ENCODE measurements at places on chromosomes 1 and 21. TPM values are rescaled to one million over a fixed set of nuclear protein-coding genes. Genes with fewer than 3 reads are reported as not detected.

DNA sequence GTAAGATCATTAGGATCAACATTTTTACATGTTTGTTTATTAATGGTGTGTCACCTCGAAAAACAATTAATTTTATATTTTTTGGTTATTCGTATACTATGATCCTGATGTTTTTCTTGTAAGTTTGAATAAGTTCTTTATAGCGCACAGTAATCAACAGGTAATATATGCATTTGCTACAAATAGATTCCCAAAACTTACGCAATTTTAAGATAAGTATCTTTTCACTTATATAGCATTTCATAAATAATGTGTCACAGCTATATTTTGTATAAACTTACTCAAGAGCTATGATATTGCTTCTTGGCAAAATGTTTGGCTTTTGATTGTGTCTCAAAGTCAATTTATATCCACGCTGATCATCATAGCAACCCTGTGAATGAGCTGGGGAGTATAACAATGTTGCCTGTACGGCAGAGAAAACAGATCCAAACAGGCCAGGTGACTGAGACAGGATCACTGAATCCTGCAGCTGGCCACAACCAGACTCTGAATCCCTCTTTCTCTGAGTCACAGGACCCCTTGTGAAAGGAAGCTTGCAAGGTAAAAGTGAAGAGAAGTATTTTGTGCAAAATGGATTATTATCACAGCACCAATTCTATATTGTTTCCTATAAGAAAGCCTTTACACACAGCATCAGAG lies 48.6 kb downstream of the GNG12 start:
- H3K27me3 ChIP-seq, result no peaks in the 10 kb centered on the region
- peaks cover 62% of the 10 kb centered on the region for H3K4me1 ChIP-seq
- DNase-seq, result no peak
- H3K4me3 ChIP-seq, result no peak overlapping the region
- H3K27ac ChIP-seq, result no peak overlapping the region
- no peaks in the 10 kb centered on the region for H3K36me3 ChIP-seq

- H3K4me1 ChIP-seq, result no peaks in the 10 kb centered on the region
- H3K36me3 ChIP-seq, result no peaks in the 10 kb centered on the region
- H3K27me3 ChIP-seq, result no peaks in the 10 kb centered on the region
- no peak overlapping the region for H3K4me3 ChIP-seq
- no peak overlapping the region for H3K27ac ChIP-seq
These were observed 128.0 kb downstream of the ADAMTS1 start for GRCh38 chr21:26717146-26717739.

Gene USH2A
- under 0.01 TPM for total RNA-seq

Gene ITGB2
- total RNA-seq, result 35.1 TPM

GRCh38 chr1:117368116-117369108 lies 1.2 kb downstream of the MAN1A2 start:
- no peaks in the 10 kb centered on the region for H3K27me3 ChIP-seq
- H3K4me3 ChIP-seq, result peak overlapping the region; percentile 87
- no peaks in the 10 kb centered on the region for H3K36me3 ChIP-seq
- no peak for DNase-seq
- H3K27ac ChIP-seq, result peak overlapping the region; percentile 97

- H3K4me1 ChIP-seq, result no peaks in the 10 kb centered on the region
- no peak for DNase-seq
- no peak overlapping the region for H3K27ac ChIP-seq
- no peak overlapping the region for H3K4me3 ChIP-seq
- H3K27me3 ChIP-seq, result no peaks in the 10 kb centered on the region
- no peaks in the 10 kb centered on the region for H3K36me3 ChIP-seq
These were observed 15.2 kb downstream of the SYNJ1 start for GRCh38 chr21:32712641-32713040.

GRCh38 chr1:116382321-116382720 lies 9.3 kb downstream of the ATP1A1 start:
- H3K4me3 ChIP-seq, result no peak overlapping the region
- no peaks in the 10 kb centered on the region for H3K27me3 ChIP-seq
- peaks cover 71% of the 10 kb centered on the region for H3K4me1 ChIP-seq
- H3K36me3 ChIP-seq, result no peaks in the 10 kb centered on the region
- H3K27ac ChIP-seq, result no peak overlapping the region
- DNase-seq, result no peak

DNA sequence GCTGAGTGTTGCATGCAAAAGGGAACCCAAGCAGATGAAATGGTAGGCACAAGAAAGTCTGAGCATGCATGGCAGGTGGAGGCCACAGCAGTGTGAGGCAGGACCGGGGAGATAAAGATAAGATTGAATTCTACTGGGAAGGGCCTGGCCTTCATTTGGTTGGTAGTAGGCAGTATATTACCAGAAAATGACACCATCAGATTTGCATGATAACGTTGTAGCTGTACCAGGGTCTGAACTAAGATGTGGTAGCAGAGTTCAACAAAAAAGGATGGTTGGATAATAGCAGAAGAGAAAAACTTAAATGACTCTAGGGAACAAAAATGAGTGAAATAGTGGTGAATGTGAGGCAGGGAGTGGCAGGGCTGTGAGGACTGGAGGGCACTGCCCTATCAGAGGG lies 75.6 kb upstream of the DNAJC6 start:
- no peaks in the 10 kb centered on the region for H3K27me3 ChIP-seq
- H3K27ac ChIP-seq, result no peak overlapping the region
- no peak for DNase-seq
- H3K36me3 ChIP-seq, result no peaks in the 10 kb centered on the region
- no peak overlapping the region for H3K4me3 ChIP-seq

DNA sequence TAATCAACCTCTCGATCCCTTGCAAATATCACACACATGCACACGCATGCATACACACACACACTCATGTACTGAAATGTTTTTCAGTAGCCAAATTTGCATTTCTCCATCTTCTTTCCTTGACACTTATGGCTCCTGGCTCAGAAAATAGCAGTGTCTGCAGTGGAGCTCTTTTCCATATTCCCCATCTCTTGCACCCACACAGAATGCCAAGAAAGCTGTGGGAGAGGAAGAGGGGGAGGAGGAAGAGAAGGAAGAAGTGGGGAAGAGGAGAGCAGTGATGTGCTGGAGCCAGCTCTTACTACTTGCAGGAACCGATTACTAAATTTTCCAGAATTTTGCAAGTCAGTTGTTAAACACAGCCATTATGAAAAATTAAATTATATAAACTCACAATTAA lies 9.9 kb downstream of the OPTC start:
- no peak overlapping the region for H3K27ac ChIP-seq
- no peak for DNase-seq

- no peak for DNase-seq
- H3K27me3 ChIP-seq, result no peaks in the 10 kb centered on the region
- H3K4me3 ChIP-seq, result no peak overlapping the region
- no peak overlapping the region for H3K27ac ChIP-seq
These were observed 63.9 kb downstream of the PLPPR4 start for GRCh38 chr1:99328171-99328570.

- H3K4me3 ChIP-seq, result peak overlapping the region; percentile 87
- H3K36me3 ChIP-seq, result peaks cover 11% of the 10 kb centered on the region
- no peak for DNase-seq
- peak overlapping the region; percentile 97 for H3K27ac ChIP-seq
These were observed 1.9 kb downstream of the ITPKB start for GRCh38 chr1:226736908-226737818.

Gene EDARADD
- 1.2 TPM for total RNA-seq

DNA sequence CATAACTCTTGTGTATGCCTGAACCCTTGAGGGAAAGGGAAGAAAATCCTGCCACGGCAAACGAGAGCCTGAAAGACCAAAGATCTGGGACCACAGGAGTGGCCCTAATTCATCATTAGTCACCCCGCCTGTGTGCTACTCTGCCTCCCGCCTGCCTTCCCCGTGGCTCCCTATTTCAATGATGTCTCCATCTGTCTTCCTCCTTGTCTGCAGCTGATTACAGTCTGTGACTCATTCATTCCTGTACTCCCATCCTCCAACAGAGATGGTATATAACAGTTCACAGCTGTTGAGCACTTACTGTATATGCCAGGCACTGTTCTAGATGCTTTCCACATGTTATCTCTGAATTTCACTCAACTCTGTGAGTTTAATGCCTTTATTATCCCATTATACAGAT lies 96.6 kb downstream of the SEC16B start:
- H3K27ac ChIP-seq, result no peak overlapping the region
- no peak for DNase-seq
- H3K36me3 ChIP-seq, result no peaks in the 10 kb centered on the region
- no peaks in the 10 kb centered on the region for H3K4me1 ChIP-seq
- H3K4me3 ChIP-seq, result no peak overlapping the region

GRCh38 chr1:156746728-156747631 lies 4.5 kb downstream of the HDGF start:
- peak overlapping the region; percentile 99 for H3K27ac ChIP-seq
- peak; percentile 95 for DNase-seq
- no peaks in the 10 kb centered on the region for H3K27me3 ChIP-seq
- peaks cover 56% of the 10 kb centered on the region for H3K4me1 ChIP-seq

DNA sequence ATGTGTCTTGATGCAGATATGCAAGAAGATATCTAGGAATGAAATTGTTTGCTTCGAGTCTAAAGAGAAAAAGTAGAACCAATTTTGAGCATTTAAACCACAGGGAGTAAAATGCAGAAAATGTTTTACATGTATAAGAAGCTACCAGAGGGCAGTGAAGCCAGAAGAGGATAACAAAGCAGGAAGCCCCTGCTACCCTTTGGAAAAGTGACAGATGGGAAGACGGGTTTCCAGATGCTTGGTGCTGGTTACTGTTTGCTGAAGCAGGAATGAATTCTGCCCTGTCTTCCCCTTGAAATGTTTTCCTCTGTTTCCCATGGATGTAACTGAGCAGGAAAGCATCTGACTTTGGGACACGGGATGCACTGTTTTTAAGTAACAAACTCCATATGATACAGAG lies 822.2 kb downstream of the MRPL39 start:
- no peak overlapping the region for H3K4me3 ChIP-seq
- DNase-seq, result no peak
- no peaks in the 10 kb centered on the region for H3K4me1 ChIP-seq
- no peaks in the 10 kb centered on the region for H3K36me3 ChIP-seq

GRCh38 chr1:241113557-241113956 lies 243.4 kb downstream of the RGS7 start:
- no peak overlapping the region for H3K4me3 ChIP-seq
- no peaks in the 10 kb centered on the region for H3K27me3 ChIP-seq

- DNase-seq, result peak; percentile 6
- H3K36me3 ChIP-seq, result no peaks in the 10 kb centered on the region
- no peaks in the 10 kb centered on the region for H3K4me1 ChIP-seq
- H3K27ac ChIP-seq, result no peak overlapping the region
These were observed 83.4 kb downstream of the BACH1 start for GRCh38 chr21:29382030-29382654.

DNA sequence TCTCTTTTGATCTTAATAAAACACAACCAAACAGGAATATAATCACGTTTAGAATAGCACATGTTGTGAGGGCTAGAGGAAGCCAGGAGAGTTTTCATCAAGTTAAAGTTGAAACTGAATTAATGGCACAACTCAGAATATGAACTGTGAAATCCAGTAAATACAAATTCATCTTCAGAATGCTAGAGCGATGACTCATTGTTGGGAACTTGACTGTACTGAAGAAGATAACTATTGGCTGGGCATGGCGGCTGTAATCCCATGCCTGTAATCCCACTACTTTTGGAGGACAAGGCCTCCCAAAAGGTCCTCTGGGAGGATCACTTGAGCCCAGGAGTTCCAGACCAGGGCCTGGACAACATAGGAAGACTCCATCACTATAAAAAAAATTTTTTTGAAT lies 8.8 kb downstream of the SYF2 start:
- no peaks in the 10 kb centered on the region for H3K4me1 ChIP-seq
- H3K27ac ChIP-seq, result no peak overlapping the region
- H3K27me3 ChIP-seq, result no peaks in the 10 kb centered on the region
- no peak overlapping the region for H3K4me3 ChIP-seq

Gene RHBDL2
- 9.6 TPM for total RNA-seq

GRCh38 chr1:230839173-230839572 lies 29.1 kb downstream of the C1orf198 start:
- H3K4me3 ChIP-seq, result no peak overlapping the region
- peaks cover 9% of the 10 kb centered on the region for H3K4me1 ChIP-seq
- DNase-seq, result no peak
- H3K27me3 ChIP-seq, result no peaks in the 10 kb centered on the region
- no peaks in the 10 kb centered on the region for H3K36me3 ChIP-seq

Gene HES5
- total RNA-seq, result not detected

Gene HTR6
- total RNA-seq, result not detected

Gene ASCL5
- total RNA-seq, result not detected

DNA sequence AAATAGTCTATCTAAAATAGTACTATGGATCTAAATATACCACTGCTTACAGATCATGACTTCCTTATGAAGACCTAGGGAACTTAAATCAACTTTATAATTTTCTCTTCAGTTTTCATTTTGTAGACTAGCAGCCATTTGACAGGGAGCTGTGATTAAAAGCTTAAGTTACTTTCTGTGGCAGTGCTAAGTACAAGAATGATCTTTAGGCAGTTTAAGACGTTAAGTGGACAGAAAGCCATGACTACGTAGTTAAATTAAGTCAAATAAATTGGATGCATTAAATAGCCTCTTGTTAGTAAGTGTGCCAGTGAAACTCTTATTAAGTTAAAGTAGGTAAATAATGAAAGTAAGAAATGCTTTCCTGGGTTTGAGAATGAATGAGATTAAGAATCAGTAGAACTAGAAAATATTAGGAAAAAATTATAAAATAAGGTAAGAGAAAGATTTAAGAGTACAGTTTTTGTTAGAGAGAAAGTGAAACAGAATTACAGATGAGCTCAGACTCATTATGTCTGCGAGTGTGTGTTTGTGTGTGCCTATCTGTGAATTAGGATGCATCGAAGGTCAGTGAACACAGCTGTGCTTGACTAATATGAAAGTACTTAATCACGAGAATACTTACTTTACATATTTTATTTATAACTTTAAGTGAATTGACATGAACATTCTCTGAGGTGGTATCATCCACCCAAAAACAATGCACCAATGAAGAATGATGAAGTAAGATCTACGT lies 336.9 kb downstream of the KCNT2 start:
- no peaks in the 10 kb centered on the region for H3K4me1 ChIP-seq
- no peak for DNase-seq
- H3K36me3 ChIP-seq, result no peaks in the 10 kb centered on the region
- H3K4me3 ChIP-seq, result no peak overlapping the region

- no peaks in the 10 kb centered on the region for H3K4me1 ChIP-seq
- DNase-seq, result no peak
- H3K27me3 ChIP-seq, result no peaks in the 10 kb centered on the region
- no peaks in the 10 kb centered on the region for H3K36me3 ChIP-seq
- no peak overlapping the region for H3K4me3 ChIP-seq
These were observed 247.4 kb downstream of the PTBP2 start for GRCh38 chr1:96968983-96969382.

Gene LCE1F
- not detected for total RNA-seq

Gene TNFSF4
- total RNA-seq, result 0.74 TPM

DNA sequence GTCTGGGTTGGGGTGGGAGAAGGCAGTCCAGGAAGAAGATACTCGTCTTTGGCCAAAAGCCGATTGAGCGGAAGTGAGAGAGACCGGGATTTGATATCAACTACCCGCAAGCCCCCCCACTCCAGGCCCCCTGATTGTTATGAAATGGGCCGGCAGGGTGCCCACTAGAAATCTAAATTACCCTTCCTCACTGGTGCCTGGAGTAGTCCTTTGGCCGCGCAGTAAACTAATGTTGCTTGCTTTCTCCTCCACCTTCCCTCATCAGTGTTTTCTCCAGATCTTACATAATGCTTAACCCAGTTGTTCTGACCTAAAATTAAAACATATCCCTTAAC lies 119.2 kb upstream of the BARHL2 start:
- DNase-seq, result no peak
- no peak overlapping the region for H3K27ac ChIP-seq
- H3K27me3 ChIP-seq, result peaks cover 14% of the 10 kb centered on the region
- H3K4me3 ChIP-seq, result peak overlapping the region; percentile 30

Gene HFM1
- 9.3 TPM for total RNA-seq
